Fibroblast of skin of abdomen (primary cell): ENCODE measurements at places on chromosomes 5 and 9.

DNA sequence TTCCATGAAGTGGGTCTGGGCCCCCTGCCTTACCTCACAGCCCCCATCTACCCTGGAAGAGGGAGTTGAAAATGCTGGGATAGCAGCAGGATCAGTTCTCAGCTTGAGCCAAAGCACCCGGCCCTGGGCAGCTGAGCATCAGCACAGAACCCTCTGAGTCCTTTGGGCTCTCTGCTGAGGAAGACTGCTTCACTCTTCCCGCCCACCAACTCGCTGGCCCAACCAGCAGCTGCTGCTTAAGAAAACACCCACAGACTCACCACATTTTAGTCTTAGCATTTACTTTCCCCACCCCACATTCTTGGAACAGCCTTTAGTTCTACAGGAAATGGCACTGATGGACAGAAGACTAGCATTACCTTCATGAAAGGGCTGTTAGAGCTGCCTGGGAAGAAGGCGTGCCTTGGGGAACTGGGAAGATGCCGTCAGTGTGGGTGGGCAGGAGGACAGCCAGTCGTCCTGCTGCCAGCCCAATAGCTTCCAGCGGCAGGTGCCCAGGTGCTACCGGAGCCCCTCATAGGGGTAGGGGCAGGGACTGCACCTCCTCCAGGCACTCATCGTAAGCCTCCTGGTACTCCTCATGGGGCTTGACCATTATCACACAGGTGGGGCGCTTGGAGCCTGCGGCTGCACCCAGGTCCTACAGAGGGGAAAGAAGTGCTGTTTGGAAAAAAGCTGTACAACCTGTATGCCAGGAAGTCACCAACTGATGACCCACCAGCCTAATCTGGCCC lies 4.3 kb downstream of the NHP2 start:
- DNase-seq = no peak

DNA sequence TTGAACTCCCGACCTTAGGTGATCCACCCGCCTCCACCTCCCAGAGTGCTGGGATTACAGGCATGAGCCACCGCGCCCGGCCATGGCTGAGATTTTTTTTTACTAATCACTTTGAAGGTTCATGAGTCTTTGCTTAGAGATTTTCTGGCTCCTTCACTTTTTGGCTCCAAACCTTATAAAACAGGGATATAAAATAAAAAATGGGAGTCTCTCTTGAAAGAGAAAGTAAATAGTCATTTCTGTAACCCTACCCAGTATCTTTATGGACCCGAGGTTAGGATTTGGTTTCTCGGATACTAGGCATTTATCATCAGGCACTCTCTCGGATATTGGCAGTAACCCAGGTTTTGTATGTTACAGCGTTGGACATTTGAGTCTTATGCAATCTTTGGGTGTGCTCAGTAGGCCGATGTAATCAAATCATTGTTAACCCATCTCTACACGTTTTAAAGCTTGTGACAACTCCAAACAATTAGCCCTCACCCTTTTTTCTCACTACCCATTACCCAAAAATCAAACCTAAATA lies 25.3 kb downstream of the STXBP1 start:
- peak; percentile 79 for DNase-seq

DNA sequence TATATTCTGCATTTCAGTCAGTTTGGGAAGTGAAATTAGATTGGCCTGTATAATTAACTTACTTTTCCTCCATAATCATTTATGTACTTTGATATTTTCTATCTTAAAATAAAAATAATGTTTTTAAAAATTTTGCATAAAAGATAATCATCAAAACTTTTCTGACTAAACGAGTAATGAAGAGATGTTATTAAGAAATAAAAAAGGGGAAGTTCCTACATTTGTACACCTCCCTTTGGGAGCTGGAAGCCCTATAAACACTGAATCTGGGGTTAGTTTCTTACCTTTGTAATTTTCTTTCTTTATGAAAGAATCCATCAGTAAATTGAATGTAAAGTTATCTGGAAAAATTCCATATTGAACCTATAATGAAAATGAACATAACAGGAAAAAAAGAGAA lies 86.2 kb downstream of the MRPS27 start:
- DNase-seq = no peak

DNA sequence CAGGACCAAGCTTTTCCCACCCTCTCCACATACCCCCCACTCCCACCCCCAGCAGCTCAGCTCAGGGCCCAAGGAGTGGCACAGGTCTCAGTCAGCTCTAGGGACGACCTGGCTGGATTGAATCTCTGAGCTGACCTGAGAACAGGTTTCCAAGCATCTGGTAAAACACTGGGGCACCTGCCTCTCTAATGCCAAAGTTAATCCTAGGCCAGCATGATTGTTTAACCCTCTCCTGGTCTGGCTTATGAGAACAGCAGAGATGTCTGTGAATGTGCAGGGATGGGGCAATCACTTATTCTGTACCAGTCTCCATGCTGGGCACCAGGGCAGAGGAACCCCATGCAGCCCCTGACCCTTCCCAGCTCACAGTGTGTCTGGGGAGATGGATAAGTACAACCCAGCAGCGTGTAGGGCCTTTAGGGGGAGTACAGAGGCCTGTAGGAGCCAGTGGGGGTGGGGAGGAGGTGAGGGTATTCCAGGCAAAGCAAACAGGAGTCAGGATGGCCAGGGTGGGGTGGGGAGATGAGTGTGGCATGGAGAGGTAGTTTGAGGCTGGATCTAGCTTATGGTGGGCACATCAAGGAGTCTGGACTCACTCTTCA lies 678 bp upstream of the KIF12 start:
- no peak for DNase-seq

DNA sequence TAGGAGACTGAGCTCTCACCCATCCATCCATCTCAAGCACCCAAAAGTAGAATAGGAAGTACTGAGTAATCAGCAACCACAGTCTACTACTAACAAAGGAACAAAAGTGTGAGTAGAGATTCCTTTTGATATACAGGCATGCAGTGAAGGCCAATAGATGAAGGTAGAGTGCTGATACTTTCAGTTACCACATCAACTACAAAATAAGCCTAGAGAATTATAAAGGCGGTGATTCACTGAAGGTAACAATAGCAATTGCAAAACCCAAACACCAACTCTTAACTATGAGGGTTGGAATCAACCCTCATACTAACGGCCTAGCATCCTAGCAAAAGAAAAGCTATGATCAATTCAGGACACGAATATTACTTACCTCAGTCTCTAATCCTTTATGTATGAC lies 992.6 kb downstream of the DNAH5 start:
- no peak for DNase-seq

- DNase-seq = peak; percentile 76
Observed at GRCh38 chr5:167835146-167835545, 456.3 kb upstream of the WWC1 start.

DNA sequence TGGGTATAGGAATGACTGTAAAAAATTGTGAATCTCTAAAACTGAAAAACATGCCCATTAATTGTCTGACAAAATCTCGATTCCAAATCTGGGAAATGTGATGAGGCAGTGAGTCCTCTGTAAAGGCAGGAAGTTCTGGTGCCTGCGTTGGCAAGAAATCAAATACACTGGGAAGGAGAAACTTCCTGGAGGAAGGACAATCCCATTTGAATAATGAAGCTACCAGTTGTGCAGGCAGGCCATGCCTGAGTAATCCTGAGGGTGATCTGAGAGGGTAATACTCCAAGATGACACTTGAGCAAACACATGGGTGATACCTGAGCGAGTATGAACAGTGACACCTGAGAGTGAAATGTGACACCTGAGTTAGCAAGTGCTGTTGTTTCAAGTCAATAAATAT lies 49.7 kb downstream of the KIF24 start:
- DNase-seq = no peak

GRCh38 chr5:54159153-54159892 lies 151.1 kb downstream of the ARL15 start:
- peak; percentile 25 for DNase-seq

GRCh38 chr5:67983251-67984110 lies 232.1 kb upstream of the PIK3R1 start:
- DNase-seq = peak; percentile 82

DNA sequence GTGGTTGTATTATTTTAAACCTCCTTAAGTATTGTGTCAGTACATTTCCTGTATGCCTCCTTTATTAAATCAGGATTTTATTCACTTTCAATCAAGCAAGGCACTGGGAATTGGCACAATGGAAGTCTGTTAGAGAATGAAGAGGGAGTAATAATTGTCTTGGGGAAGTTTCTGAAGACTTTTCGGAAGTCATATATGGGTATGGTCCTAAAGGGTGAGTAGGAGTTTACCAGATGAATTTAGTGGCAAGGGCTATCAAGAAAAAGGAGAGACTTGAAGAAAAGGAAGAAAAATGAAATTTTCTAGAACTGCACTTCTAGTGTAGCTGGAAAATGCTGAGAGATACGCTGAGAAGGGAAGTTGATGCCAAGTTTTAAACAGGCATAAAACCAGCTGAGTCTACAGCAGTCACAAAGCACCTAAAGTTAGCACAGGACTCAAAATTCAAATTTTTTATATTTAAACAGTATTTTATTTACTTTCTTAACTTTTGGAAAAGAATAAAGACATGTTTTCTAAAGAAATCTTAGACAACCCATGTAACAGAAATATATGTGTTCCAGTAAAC lies 184.9 kb downstream of the SMC2 start:
- no peak for DNase-seq

DNA sequence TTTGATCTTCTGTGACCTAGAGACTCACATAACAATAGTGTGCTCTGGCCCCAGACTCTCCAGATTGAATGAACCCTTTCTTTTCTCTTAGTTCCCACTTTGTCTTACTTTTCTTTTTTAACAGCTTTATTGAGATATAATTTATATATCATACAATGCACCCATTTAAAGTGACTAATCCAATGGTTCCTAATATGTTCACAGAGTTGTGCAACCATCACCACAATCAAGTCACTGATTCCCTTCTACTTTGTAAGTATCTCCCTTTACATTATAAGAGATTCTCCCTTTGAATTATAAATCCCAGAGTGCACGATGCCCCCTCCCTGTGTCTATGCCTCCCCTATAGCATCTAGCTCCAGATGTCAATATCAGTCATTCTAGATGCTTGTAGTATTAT lies 172.4 kb downstream of the HINT1 start:
- peak; percentile 46 for DNase-seq

GRCh38 chr9:96688187-96688586 lies 33.1 kb upstream of the PRXL2C start:
- DNase-seq = no peak

GRCh38 chr5:160289356-160289651 lies 23.1 kb downstream of the CCNJL start:
- no peak for DNase-seq

GRCh38 chr5:95734187-95734586 lies 3.1 kb downstream of the RHOBTB3 start:
- DNase-seq = no peak

GRCh38 chr5:181161534-181162175 lies 14.3 kb downstream of the OR2V2 start:
- DNase-seq = no peak

DNA sequence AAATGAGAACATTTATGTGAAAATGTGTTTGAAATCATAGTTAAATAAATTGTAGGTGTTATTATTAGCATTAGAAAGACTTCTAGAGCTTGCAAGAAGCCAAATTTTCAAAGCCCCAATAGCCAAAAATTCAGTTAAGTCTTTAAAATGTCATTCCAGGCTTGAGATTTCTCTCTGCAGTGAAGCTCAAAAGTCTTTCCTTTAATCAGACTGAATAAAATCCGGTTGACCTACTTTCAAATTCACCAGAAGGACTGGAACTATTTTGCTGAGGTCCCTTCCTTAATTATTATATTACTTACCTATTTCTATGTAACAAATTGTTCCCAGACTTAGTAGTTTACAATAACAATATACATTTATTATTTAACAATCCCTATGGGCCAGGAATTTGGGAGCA lies 112.2 kb upstream of the TRPM3 start:
- no peak for DNase-seq

DNA sequence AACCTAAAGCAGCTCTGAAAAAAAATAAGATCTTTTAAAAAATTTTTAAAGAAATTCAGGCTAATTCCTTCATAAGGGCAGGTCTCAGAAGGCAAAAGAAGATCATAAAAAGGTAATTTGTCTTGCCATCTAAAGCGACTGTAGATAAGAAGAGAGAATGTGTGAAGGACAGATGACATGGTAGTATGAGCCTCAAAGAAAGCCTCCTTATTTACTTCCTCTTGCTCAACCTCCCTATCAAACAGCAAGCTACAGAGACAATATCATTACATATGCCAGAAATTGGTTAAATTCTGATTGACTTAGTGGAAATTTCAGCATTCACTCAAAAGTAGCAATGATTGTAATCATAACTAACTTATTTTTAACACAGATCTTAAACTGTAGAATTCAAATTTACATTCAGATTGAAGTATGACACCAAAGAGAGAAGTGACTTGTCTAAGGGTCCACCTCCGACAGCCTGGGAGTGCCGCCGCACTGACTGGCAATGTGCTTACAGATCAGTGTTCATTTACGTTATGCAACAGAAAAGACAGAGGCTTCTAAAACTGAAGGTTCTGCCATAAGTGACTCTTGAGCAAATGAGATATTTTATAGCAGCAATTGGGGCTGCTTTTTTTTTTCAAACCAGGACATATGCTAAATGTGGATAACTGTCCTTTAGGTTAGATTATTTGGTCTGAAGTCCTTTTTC lies 132.0 kb downstream of the CEMIP2 start:
- no peak for DNase-seq

DNA sequence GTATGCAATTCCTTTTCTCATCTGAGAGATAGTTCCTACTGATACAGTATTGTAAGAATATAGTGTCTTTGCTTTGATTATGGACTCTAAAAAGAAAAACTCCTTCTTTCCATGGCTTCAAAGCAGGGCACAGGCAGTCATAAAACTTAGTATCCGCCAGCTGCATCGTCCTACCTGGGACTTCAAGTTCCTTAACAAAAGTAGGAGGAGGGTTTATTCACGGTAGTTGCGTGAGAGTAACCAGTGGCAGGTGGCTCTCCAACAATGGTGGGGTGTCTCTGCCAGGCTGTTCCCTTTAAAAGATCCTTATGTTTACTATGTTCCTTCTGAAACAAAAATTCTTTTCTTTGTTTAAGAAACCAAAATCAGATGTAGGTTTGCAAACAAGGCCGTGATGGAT lies 173.5 kb upstream of the DMAC1 start:
- DNase-seq = no peak

DNA sequence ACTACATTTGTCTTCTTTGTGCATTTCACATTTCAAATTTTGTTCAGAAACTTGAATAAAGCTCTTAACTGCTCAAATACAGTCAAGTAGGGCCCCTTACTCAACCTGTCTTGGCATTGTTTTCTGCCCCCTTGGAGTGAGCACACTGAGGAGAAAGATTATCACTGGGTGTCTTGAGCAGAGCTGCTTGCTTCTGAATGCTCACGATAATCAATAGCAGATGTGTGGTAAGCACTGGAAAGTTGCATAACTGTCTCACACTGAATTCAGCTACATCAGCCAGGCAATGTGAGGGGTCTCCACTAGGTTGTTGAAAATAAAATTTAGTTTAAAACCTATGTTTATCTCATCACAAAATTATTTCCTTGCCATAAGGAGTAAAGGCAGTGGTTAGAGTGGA lies 7.8 kb upstream of the TNFAIP8 start:
- DNase-seq = peak; percentile 90

DNA sequence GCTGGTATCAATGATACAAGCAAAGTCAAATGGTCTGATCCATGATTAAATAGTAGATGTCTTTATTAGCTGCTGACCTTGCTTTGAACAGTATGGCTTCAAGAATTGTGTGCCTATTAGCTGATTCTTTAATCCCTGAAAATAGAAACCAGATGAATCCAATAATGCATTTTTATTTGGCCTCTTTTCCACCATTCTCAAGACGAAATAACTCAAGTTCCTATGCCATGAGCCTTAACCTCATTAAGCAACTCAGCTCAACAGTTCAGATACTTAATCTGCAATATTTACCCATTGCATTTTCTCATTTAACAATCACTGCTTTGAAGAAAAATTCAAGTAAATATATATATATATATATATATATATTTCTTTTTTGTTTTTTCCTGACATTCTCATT lies 588.6 kb upstream of the MEF2C start:
- peak; percentile 90 for DNase-seq
